ENCODE measurements at places on chromosomes 12 and 14.

GRCh38 chr12:119025786-119026185 is 44.4 kb downstream of the SRRM4 start:
- DNase-seq = no peak

- no peak for DNase-seq
Measured at GRCh38 chr12:54549774-54550451, 512 bp downstream of the PDE1B start.

GRCh38 chr12:77686760-77687159 is 143.9 kb upstream of the NAV3 start:
- no peak for DNase-seq

DNA sequence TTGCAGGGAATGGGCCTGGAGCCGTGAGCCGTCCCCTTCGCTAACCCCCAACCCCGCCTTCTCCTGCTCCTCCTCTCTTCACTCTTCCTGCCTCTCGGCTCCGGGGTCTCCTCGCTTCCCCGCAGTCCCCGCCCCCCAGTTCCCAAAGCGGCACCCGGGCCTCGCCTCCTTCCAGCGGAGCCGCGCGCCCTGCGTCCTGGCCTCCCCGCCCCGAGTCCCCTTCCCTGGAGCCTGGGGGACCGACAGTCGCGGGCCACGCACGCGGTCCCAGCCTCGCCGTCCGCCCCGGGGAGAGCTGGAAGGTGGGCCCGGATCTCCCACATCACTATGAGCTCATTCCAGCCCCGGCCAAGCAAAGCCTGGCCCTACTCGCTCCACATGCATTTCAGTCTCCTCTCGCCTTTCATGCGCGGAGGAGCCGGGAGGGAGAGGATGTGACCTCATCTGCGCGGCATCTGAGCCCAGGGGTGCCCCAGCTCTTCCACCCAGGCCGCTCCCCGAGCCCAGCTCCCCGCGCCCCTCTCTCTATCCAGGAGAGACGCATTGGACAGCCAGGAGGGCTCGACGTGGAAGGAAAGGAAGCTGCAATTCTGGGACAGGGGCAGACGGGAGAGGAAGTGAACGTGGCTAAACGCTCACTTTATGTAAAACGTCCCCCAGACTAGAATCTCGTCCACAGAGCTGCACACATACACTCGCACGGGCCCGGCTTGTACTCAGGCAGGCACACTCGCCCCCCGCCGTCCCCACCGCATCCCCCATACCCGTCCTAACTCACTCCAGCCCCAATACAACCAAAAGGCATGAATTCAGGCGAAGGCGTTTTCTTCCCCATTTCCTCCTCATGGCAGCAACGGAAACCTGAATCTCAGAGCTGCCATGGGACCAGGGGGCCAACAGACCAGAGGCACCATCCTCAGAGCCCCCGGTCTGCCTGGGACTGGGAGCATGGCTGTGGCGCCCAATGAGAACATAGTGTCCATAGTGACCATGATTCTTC is 108.7 kb upstream of the CCND2 start:
- DNase-seq = no peak

DNA sequence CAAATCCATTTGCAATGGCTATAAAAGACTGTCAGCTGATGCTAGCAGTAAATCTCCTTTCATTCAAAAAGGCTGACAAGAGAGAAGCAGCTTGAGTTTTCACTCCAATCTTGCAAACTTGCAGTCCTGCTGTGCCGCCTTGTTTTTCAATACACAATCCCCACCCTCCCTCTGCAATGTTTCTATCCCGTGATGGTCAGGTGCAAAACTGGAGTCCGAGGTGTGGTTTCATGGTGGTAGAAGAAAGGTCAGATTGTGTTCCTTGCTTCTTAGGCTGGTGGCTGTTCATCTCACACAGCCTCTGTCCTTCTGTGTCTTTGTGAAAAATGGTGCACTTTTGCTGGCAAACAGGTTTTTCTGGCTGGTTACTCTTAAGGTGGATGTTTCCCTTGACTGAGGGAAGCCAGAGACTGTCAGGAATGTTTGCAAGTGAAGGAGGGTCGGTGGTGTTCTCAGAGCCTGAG is 27.7 kb upstream of the TBX3 start:
- DNase-seq = no peak

DNA sequence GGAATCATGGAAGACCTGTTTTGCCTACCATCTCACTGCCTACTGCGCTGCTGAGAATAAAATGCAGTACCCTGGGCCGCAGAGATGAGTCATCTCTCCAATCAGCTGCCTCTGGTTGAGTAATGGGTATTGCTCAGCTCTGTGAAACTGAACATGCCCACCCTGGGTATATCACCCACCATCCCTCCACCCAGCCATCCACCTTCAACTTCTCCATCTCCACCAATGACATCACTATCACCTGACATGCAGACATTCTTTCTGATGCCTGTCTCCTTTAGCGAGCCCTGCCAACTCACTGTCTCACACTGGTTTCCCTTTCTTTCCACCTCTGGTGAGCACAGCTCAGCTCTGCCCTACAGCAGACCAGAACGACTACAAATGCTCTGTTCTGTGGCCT is 33.6 kb downstream of the E2F7 start:
- no peak for DNase-seq

DNA sequence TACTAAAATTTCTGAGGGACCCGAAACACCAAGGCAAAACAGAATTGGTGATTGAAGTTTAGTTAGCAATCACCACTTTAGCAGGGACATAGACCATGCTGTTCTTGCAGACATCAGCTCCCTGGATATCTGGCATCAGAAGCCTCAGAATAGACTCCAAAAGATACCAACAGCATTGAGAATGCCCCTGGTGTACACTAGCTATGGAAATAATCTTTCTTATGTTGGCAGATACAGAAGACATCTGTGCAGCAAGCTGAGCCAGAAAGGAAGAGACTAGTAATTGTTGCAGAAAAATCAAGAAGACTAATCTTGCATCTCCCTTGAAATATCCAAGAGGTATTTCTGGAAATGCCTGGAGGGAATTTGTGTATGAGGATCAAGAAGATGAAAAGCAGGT is 521.6 kb downstream of the TRHDE start:
- no peak for DNase-seq

- DNase-seq = no peak
Measured at GRCh38 chr14:100287202-100287997, 18.8 kb downstream of the SLC25A29 start.

DNA sequence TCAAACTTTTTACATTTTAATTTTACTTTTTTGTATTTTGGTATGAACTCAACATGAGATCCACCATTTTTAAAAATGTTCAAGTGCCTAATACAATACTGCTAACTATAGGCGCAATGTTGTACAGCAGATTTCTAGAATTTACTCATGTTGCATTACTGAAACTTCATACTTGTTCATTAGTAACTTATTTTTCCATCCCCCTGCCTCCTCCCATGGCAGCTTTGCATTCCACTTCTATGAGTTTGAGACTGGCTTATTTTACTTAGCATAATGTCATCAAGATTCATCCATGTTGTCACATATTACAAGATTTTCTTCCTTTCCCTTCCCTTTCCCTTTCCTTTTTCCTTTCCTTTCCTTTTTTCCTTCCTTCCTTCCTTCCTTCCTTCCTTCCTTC is 825.9 kb downstream of the SLC16A7 start:
- DNase-seq = no peak

- DNase-seq = no peak
Measured at GRCh38 chr14:54348001-54348611, 48.7 kb upstream of the CDKN3 start.

DNA sequence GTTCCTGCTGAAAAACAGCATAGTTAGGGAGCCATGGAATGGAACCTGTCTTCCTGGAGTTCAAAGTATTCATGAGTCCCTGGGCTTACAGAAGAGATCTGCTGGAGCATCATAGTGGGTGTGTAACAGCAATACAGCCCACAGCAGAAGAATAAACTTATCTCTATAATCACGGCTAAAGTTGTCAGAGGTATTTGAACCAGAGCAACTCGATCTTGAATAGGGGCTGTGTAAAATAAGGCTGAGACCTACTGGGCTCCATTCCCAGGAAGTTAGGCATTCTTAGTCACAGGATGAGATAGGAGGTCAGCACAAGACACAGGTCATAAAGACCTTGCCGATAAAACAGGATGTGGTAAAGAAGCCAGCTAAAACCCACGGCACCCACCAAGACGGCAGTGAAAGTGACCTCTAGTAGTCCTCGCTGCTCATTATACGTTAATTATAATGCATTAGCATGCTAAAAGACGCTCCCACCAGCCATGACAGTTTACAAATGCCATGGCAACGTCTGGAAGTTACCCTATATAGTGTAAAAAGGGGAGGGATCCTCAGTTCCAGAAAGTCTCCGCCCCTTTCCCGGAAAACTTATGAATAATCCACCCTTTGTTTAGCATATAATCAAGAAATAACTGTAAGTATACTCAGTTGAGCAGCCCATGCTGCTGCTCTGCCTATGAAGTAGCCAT is 223.4 kb downstream of the PCNX1 start:
- DNase-seq = no peak

DNA sequence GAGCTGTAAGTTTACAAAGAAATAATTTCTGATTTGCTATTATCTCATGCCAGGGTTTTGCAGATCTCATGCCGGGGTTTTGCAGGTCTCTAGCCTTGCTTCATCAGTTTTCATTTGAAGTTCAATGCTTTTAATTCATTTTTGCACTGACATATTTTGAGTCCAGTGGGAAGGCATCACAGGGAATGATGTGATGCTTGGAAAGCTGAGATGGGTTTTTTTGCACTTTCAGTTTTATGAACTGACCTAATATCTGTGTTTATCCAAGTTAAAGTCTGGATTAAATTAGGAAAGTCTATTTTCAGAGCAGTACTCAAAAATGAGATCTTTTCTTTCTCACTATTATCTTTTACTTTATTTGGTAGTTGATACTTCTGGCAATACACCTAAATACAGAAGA is 23.6 kb upstream of the REP15 start:
- DNase-seq = no peak

- no peak for DNase-seq
Measured at GRCh38 chr14:87643005-87643404, 350.0 kb downstream of the GALC start.

DNA sequence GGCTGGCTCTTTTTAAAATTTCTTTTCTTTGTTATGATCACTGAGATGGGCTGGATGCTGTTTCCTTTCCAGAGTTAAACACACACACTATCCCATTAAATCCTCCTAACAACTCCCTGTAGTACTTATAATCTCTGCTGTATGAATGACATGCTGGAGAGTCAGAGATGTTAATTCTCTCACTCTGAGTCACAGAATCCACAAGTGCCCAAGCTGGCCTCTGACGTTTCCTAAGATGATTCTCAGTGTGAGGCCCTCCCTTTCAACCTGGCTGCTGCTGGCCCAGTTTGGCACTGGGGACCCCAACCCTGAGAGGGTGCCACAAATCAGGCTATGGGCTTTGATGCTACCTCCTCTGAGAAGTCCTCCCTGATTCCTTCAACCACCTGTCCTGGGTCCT is 5.4 kb downstream of the NOS1 start:
- no peak for DNase-seq

DNA sequence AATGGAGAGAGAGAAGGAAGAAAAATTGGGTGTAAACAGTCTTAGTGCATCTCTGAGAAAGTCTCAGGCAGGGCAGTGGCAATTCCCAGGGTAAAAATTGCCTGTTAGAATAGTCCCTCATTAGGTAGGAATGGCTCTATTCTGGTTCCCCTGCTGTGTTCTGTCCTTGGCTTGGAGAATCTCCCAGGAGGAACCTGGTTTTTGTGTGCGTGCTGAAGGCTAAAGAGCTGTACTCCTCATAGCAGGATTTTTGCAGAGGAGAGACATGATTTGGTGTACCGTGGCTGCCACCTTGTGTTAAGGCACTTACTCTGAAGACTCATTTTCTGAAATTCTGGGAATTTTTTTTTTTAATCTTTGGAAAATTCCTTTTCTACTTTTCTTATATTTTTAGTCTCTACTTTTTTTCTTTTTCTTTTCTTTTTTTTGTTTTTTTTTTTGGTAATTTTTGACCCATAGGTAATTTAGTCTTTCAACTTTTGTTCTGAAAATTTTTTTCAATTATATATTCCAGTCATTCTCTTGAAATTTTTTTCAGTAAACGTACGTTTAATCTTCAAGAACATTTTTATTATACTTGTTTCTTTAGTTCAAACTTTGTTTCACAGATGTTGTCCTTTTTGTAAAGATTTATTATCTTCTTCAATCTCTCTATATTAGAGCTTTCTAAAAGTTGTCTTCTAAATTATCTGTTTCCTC is 63.8 kb downstream of the FBXO33 start:
- no peak for DNase-seq

DNA sequence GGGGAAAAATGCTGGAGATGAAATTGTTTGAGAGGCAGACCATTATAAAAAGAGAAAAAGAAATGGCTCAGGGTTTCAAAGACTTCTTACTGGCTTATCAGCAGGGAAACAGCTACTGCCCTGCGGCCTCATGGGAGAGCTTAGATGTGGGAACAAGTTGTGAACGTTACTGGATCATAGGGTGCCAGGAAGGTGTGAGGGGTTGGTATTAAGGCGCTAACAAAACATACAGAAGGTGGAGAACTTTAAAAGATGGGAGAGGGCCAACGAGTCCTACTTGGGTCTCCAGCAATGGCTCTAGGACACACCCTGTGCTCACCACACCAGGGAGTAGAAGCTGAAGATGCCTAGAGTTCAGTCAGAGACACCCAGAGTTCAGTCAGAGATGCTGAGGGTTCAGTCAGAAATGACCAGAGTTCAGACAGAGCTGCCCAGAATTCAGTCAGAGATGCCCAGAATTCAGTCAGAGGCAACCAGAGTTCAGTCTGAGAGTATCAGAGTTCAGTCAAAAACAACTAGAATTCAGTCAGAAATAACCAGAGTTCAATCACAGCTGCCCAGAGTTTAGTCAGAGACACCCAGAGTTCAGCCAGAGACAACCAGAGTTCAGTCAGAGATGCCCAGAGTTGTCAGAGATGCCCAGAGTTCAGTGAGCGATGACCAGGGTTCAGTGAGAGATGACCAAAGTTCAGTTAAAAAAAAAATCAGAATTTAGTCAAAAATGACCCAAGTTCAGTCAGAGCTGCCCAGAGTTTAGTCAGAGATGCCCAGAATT is 1103.6 kb downstream of the BCL11B start:
- no peak for DNase-seq

DNA sequence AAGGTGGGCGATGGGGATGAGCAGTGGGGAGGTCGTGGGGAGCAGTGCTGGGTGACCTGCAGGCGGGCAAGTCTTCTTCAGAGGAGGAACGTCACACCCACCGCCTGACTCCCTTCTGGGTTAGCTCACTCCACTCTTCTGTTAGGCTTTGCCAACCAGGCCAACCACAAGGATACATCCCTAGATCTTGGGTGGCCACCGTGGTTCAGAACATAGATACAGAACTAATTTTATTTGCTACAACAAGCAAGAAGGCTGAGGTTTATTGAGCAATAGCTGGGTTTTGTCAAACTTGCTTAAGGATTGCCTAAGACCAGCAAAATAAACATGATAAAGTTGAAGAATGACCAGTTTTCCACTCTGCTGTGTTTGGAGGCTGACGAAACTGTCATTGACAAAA is 109.4 kb downstream of the DACT1 start:
- DNase-seq = no peak

DNA sequence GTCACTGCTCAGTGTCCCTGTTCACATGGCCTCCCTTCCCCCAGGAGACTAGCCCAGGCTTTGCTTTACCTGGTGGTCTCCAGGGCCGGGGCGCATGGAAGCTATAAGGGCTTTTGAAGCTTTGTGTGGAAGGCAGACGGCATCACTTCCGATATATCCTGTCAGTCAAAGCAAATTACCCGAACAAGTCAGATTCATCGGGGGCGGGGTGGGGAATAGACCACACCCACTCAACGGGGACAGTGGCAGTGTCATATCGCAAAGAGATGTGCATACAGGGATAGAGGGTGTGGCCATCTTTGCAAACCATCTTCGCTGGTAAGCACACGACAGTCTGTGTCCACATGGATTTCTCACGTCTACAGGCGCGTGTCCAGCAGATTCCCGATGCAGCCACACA is 127.3 kb downstream of the GLT1D1 start:
- DNase-seq = no peak

Measured in activated naive CD4-positive, alpha-beta T cell (primary cell).